Pons (tissue), 1 donor: ENCODE measurements at places on chromosomes 6 and 20.

- no peak for DNase-seq
These were observed 207.5 kb downstream of the SMOC2 start for GRCh38 chr6:168648240-168649125.

- DNase-seq, result no peak
These were observed 17.5 kb downstream of the TRERF1 start for GRCh38 chr6:42434237-42434636.

DNA sequence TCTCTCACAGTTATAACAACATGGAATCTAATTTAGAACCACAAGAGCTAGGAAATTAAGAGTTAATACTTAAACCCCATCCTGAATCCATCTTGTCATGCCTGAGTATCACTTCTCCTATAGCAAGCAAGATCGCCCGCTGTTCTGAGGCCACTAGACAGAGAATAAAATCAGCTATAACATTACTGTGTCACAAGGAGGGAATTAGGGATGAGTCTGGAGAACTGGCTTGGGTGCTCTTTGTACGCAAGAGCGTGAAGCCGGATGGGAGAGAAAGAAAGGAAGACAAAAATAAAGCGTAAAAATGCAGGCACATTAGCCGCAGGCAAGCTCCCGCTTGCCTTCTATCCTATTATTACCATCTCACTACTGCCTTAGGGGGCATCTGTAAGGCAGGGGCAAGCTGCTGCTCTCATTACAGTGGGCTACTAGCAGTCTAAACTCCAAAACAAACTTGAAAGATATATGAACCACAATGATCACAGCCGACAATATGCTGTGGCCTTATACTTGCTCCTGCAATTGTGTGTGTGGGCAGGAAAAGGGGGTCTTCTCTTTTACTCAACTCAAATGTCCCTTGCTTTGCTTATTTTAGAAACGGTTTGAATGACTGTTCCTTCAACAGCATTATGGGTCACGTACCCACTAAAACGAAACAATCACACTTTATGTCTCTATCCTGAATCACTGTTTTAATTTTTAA lies 81.9 kb downstream of the GJA10 start:
- no peak for DNase-seq

DNA sequence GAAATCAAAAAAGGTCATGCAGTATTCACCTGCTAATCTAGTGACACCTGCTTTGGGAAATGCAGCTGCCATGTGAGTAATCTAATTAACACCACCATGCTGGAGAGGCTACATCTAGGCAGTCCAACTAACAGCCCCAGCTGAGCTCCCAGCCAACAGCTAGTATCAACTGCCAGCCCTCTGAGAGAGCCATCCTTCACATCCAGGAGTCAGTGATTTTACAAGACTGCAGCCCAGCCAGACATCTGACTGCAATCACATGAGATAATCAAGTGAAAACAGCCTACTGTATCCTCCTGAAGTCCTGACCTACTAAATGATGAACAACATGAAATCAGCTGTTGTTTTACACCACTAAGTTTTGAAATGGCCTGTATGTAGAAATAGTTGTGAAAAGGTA lies 298.4 kb downstream of the TRDN start:
- DNase-seq, result no peak

GRCh38 chr6:95681736-95682135 lies 104.4 kb downstream of the MANEA start:
- no peak for DNase-seq

GRCh38 chr6:155388591-155388990 lies 67.0 kb downstream of the NOX3 start:
- DNase-seq, result no peak

DNA sequence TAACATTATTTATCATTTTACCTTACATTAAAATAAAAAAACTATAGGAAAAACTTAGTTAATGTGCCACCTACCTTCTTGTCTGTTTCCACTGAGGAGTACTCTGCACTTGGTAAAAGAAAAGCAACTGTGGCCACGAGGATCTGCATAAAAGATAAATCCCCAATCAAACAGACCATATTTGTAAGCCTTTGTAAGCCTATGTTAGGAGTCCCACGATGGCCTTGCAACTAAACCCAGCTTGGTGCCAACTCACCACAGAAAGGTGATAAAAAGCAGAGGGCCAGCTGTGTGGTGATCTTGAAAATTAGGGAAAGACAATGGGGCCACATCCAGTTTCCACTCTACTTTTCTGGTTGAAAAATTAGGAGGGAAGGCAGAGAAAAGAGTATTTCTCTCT lies 156.9 kb downstream of the INSM1 start:
- no peak for DNase-seq

DNA sequence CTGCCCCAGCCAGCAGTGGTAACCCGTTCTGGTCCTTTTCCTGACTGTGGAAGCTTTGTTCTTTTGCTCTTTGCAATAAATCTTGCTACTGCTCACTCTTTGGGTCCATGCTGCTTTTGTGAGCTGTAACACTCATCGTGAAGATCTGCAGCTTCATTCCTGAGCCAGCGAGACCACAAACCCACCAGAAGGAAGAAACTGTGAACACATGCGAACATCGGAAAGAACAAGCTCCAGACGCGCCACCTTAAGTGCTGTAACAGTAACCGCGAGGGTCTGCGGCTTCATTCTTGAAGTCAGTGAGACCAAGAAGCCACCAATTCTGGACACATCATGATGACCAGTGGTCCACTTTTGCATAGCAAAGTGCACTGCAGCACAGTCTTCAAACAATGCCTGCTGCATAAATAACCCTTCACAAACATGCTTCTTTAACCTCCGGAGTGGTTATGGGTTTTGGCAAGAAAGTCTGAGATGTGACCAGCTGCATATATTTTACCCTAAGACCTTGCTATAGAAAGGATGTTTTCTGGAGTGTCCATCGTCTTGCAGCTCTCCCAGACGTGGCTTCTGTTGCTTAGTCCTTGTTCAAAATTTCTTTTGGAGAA lies 8.9 kb upstream of the MUC22 start:
- no peak for DNase-seq

DNA sequence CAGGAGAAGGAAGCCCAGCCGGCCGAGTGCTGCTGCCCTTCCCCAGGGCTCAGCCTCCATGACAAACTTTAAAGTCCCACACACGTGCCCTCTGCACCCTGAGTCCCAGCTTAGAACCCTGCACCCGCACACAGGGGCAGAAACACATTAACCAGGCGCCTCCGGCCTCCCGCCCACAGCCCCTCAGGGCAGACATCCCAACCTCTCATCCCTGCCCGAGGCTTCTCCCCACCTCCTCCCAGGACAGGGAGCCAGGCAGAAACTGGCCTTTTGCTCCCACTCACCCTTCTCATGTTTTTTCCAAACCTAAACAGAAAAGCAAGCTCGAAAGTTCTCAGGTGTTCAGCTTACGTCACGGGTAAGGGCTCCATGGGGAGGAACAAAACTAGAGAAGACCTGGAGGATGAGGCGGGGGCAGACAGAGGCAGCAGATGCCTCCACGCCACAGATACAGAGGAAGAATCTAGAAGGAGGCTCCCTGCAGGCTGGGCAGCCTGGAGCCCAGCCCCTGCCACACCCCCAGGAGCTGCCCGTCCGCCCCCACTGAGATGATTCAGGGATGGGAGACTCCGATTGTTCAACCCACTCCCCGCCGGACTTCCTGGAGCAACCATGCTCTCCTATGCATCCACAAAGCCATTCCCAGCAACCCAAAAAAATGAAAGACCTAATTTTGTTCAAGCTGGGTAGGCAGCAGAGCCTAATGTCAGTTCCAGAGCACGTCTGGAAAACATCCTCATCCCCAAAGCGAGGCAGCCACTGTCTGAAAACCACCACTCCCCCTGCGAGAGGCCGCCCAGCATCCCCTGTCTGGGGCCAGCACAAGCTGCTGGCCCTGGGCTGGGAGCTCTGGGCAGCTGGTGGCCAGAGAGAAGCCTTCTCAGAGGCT lies 8.8 kb downstream of the KCNQ2 start:
- no peak for DNase-seq

- no peak for DNase-seq
These were observed 17.0 kb upstream of the SAMD3 start for GRCh38 chr6:130239755-130240154.

DNA sequence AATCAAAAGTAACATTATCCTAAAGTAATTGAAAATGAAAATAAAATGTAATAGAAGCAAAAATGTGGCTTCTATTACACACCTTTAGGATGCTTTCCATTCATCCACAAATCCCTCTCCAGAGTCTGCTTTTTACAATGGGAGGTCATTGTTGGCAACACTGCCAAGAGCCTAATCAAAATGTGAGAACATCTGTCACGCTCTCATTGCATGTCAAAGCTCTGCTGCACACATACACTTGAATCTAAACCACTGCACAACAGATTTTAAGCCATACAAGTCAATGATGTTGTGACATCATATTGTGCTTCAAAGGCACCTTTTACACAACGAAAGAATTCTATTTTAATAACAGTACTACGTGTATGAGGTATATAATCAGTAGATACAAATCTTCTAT lies 82.1 kb downstream of the PREP start:
- DNase-seq, result no peak

GRCh38 chr20:37915800-37916570 lies 13.1 kb downstream of the VSTM2L start:
- no peak for DNase-seq

GRCh38 chr6:35357677-35358076 lies 15.3 kb downstream of the PPARD start:
- DNase-seq, result no peak

- no peak for DNase-seq
These were observed 54.9 kb downstream of the ANKRD6 start for GRCh38 chr6:89487864-89488263.

DNA sequence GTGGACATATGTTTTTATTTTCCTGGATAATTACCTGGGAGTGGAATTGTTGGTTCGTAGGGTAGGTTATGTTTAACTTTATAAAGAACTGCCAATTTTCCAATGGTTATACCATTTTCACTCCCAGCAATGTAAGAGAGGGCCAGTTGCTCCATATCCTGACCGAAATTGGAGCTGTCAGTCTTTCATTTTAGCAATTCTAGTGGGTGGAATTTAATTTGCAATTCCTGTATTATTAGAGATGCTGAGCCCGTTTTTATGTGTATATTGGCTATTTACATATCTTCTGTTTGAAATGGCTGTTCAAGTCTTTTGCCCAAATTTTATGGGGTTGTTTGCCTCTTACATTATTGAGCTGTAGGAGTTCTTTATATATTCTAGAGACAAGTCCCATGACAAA lies 28.0 kb downstream of the SCML4 start:
- DNase-seq, result no peak

DNA sequence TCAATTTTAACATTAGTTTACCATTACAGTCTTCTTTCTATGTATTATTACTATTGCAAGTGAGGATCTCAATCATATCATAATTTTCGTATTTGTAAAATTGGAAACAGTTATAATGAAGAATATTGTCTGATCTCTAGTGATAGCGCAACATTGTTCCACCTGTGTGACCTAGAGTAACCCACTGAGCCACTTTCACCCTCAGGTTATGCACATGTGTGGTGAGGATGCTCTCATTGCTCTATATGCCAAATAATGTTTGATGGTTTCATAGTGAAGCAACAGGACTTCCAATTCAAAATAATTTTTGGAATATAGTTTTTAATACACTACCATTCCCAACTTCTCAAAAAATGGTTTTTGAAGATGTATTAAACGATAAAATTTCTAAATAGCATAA lies 603.1 kb upstream of the MAN1A1 start:
- DNase-seq, result no peak

DNA sequence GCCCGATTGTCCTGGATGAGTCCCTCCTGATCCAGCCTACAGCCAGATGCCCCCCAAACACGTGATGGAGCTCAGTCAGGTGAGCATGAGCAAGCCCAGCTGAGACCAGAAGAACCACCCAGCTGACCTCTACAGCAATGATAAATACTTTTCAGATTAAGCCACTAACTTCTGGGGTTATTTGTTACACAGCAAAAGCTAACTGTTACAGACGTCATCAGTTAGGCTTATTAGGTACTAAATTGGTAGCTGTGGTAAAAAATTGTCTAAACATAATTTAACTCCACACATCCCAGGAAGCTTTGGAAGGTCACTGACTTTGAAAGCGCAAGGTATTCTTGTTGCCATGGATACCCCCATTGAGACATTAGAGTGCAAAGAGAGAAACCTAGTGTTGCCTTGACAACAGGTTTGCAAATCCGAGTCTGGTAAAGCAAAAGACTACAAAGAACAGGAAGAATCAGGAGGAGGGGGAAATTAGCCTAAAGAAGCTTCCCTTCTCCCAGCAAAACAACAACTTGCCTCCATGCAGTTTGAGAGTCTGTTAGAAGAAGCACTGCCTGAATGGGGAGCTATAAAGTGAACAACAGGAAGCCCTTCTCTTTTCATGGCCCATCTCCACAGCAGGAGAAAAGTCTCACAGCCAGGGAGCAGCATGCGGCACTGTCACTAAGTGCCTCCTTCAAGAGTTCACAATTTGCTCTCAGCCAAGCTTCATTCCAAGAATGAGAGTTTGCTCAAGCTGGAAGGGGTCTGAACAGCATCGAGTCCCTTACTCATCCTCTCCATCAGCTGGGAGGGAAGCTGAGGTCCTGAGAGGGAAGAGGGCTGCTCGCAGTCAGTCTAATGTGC lies 41.7 kb upstream of the ZNF831 start:
- no peak for DNase-seq

DNA sequence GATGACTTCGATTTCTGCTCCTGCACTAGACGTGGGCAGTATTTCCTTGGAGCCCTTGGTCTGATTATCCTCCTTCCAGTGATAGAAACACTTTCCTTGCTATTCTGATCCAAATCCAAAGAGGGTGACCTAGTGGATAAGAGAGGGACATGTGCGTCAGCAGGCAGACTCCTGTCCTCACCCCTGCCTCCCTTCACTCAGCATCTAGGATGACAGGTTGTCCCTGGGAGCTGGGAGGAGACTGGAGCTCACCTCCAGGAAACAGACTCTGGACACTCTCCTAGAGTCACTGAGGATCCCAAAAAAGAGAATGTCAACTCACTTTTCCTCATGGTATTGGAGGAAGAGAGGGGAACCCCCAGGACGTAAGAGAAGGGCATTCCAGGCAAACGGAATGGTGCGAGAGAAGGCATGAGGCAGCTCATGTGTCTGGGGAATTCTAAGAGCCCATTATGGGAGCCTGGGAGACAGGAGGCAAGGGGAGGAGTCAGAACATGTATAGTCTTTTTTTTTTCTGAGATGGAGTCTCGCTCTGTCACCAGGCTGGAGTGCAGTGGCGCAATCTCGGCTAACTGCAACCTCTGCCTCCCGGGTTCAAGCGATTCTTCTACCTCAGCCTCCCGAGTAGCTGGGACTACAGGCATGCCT lies 2.2 kb downstream of the C20orf173 start:
- DNase-seq, result no peak

- no peak for DNase-seq
These were observed 89.8 kb downstream of the ATRN start for GRCh38 chr20:3560578-3560977.
